ENCODE measurements at places on chromosomes 13 and 19. TPM values are rescaled to one million over a fixed set of nuclear protein-coding genes. Genes with fewer than 3 reads are reported as not detected.

- no peak for DNase-seq
Observed at GRCh38 chr19:39913682-39914333, 20.6 kb downstream of the FCGBP start.

GRCh38 chr13:51707461-51707860, 96.5 kb downstream of the DHRS12 start:
- DNase-seq: no peak

SCN1B gene
- 2.3 TPM for total RNA-seq

DNA sequence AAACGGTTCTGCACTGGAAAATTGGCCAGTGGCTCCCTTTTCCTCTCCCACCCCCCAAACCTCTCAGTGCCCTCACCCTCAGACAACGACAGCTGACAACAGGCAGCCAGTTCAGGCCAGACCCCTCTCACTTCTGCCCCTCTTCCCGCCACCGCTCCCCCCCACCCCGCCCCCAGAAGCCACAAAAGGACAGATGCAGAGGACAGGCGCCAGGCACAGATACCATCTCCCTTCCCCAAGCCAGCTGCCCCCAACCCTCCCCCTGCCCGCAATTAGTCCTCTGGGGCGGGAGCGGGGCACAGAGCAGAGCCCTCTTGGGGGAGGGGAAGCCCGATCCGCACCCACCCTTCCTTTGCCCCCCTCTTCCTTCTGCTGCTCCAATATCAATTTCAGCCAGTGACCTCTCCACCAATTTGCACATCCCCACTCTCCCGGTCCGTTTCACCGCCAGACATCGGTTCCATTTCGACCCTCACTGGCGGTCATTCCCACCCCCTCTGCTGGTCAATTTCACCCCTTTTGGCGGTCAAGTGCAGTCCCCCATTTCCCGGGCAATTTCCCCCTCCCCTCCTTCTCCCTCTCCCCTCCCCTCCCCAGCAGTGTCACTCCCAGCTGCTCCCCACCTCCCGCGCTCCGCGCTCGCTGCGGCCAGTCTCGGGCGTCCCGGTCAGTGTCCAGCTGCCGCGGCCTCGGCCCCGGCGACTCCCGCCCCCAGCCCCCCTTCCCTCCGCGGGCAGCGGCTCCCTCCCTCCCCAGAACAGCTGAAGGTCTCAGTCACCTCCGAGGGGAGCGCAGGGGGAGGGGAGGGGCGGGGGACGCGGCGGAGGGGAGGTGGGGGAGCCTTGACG, at the start of gene SHD:
Gene SHD, plus strand, starts transcription at position 848 of the 848 bp plus-strand sequence. CDS start 798 bp downstream, outside the sequence.
- peak; percentile 87 for DNase-seq

- peak; percentile 77 for DNase-seq
Observed at GRCh38 chr13:63184693-63185092, 1769.0 kb upstream of the PCDH20 start.

GRCh38 chr13:98315902-98316301, 138.8 kb upstream of the RNF113B start:
- DNase-seq: no peak

Measured in LHCN-M2 (cell line).